ENCODE measurements at places on chromosomes 1 and 21. TPM values are rescaled to one million over a fixed set of nuclear protein-coding genes. Genes with fewer than 3 reads are reported as not detected.

GRCh38 chr1:224859651-224860050, 69.8 kb upstream of the DNAH14 start:
- H3K4me1 ChIP-seq: no peaks in the 10 kb centered on the region
- DNase-seq: no peak
- H3K36me3 ChIP-seq: no peaks in the 10 kb centered on the region
- H3K27ac ChIP-seq: no peak overlapping the region
- H3K27me3 ChIP-seq: no peaks in the 10 kb centered on the region
- no peak overlapping the region for H3K4me3 ChIP-seq

- no peak overlapping the region for H3K27ac ChIP-seq
- H3K36me3 ChIP-seq: no peaks in the 10 kb centered on the region
- DNase-seq: no peak
- no peaks in the 10 kb centered on the region for H3K4me1 ChIP-seq
Observed at GRCh38 chr1:216910081-216910840, 187.0 kb upstream of the ESRRG start.

DNA sequence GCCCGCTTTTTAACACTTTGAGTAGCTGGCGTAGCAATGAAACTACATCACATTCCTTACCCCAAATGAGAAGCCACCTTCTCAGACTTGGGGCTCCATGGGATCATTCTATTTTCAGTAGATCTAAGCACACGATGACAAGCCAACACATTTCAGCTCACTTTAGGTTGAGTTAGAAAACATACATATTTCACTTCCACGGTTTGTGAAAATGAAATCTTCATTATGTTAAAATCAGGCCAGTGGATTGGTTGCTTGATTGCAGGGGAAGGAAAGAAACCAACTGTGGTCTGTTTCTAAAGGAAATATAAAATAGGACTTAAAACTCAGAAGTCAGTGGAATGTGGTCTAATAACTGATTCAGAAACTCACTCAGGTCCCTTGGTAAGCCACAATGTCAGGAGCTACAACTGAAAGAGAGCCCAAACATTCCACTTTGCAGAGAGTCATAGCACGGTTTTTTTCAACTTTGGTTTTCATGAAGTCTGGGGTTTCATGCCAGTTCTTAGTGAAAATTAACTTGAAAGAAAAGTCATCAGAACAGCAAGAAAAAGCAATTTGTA, 82.3 kb upstream of the TIAM1 start:
- no peak overlapping the region for H3K4me3 ChIP-seq
- no peak overlapping the region for H3K27ac ChIP-seq
- DNase-seq: no peak
- peaks cover 2% of the 10 kb centered on the region for H3K4me1 ChIP-seq
- no peaks in the 10 kb centered on the region for H3K27me3 ChIP-seq

DNA sequence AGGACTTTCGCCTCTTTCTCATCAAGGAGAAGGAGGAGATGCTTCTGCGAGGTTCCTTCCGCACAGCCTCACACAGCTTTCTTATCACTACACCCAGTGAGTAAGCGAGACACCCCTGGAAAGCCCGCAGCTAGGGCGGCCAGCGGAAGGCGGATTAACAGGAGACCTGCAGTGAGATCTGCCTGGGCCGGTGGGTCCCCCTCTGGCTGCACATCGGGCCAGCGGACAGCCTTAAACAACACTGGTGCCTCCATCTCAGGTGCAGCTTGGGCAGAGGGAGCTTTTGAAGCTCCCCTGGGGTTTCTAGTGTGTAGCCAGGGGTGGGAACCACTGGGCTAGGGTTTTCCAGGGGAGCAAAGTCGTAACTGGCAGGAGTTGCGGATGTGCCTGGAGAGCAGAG, 17.5 kb upstream of the MTARC1 start:
- DNase-seq: no peak
- H3K4me1 ChIP-seq: no peaks in the 10 kb centered on the region
- no peaks in the 10 kb centered on the region for H3K27me3 ChIP-seq

Gene DENND2C
- 2.2 TPM for total RNA-seq
